Left lung (tissue), 14 donors: ENCODE measurements at places on chromosomes 3 and 15. TPM values are rescaled to one million over a fixed set of nuclear protein-coding genes. Genes with fewer than 3 reads are reported as not detected.

DNA sequence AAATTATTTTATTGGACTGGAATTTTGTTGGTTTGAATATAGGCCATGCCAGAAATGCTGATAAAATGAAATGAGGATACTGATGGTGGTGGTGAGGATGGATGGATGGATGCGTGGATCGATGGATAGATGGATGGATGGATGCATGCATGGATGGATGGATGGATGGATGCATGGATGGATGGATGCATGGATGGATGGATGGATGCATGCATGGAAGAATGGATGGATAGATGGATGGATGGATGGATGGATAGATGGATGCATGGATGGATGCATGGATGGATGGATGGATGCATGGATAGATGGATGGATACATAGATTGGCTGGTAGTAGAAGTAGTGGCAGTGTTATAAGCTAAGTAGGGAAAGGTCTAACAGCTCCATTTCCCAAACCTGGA is 40.1 kb downstream of the CPN2 start:
- no peak for DNase-seq

DNA sequence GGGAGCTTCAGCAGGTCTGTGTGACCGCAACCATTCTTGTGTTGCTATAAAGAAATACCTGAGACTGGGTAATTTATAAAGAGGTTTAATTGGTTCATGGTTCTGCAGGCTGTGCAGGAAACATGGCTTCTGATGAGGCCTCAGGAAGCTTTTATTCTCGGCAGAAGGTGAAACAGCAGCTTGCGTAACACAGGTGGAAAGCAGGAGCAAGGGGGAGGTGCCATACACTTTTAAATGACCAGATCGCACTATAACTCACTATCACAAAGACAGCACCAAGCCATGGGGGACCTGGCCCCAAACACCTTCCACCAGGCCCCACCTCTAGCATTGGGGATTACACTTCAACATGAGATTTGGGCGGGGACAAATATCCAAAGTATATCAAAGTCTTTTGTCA is 8.3 kb upstream of the CIB2 start:
- no peak for DNase-seq

DNA sequence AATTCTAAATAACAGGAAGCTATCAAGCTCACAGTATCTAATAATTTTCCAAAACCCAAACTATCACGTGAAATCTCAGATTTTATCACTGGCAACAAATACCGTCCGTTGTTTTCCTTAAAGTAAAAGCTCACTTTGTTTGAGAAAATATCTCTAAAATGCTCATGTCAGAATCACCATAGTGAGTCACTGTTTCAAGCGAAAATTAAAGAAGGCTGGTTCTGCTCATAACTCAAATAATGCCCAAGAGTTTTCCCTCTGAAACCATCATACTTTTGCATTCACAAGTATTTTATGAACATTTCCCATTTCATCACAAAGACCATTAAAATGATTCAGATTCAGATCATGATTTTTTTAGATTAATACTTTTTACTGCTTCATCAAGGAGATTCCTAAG is 50.6 kb downstream of the TBL1XR1 start:
- DNase-seq = no peak

DNA sequence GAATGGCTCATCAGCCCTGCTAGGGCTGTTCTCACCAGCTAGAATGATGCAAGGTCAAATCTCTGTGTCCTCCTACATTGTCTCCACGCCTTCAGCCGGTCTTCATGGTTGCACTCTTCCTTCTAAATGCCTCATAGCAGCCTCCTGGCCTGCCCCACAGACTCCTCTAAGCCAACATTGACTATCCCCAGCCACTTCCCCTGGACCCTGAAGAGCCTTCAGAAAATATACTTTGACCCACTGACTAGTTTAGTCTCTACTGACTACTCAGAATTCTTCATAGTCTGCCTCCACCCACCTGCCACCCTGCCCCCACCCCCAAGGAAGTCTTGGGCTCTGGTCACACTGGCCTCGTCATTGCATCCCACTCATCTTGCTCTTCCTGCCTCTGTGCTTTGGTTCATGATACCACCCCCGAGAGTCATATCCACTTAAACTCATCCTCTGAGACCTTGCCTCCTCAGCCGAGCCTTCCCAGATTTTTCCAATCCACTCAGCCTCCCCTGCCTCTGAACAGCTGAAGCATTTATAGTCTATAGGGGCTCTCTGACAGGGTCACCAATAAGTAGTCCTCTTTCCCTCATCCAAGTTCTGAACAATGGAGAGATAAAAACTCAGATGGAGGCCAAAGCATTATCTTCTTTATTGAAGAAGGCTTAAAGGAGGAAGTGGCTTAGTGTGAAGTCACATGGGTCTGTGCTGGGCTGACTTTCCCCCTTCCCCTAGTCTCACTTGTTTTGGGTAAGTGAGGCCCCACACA is 9.5 kb upstream of the DOCK3 start:
- DNase-seq = no peak

GRCh38 chr15:39344662-39345141 is 236.2 kb upstream of the THBS1 start:
- no peak for DNase-seq

- DNase-seq = no peak
These were observed 53.0 kb upstream of the SNRPA1 start for GRCh38 chr15:101348015-101348414.

The EIF4E3 gene
- 23.2 TPM for total RNA-seq

The MYRIP gene
- 1.9 TPM for total RNA-seq
